ENCODE measurements at places on chromosomes 2 and 18. TPM values are rescaled to one million over a fixed set of nuclear protein-coding genes. Genes with fewer than 3 reads are reported as not detected.

CNDP1 gene
- not detected for total RNA-seq

CFAP65 gene
- total RNA-seq, result not detected

TRMT61B gene
- total RNA-seq, result 6.9 TPM

NETO1 gene
- not detected for total RNA-seq

M1AP gene
- total RNA-seq, result not detected

CAPN13 gene
- total RNA-seq, result not detected

VAMP8 gene
- 3.2 TPM for total RNA-seq

GTF2A1L gene
- 0.13 TPM for total RNA-seq

ITGA6 gene
- 11.8 TPM for total RNA-seq

ANKRD62 gene
- total RNA-seq, result not detected

Data from epithelial cell of alveolus of lung (primary cell).